Activated CD8-positive, alpha-beta T cell treated with anti-CD3 and anti-CD28 coated beads, Interleukin-2, amount 10 ng/mL, durations not matched to agents 7 days and 5 days (primary cell): ENCODE measurements at places on chromosomes 7 and 10. TPM values are rescaled to one million over a fixed set of nuclear protein-coding genes. Genes with fewer than 3 reads are reported as not detected.

NPY4R2 gene
- total RNA-seq = not detected

DNA sequence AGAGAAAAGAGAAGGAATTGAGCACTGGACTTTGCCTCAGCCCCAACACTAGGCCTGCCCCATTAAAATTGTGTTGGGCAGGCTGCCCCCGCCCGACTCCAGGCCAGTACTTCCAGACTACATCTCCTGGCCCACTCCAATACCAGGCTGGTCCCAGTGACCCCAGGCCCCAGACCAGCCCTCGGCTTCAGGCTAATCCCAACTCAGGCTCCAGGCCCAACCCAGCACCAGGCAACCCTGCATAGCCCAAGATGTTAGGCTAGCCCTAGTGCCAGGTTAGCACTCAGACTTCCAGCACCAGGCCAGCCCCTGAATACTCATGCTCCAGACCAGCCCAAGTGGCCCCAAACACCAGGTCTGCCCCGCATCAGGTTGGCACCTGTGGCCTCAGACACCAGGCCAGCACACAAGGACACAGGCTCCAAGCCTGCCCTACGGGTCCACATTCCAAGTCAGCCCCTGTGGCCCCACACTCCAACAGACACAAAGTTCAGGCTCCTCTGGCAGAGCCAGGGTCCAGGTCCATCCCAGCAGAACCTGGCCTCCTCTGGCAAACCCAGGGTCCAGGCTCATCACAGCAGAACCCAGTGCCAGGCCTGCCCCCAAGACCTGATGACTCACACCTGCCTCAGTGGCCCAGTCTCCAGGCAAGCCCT is 20.3 kb downstream of the COG5 start:
- peaks cover 54% of the 10 kb centered on the region for H3K36me3 ChIP-seq
- no peak overlapping the region for H3K4me3 ChIP-seq
- no peak overlapping the region for H3K27ac ChIP-seq
- H3K4me1 ChIP-seq = no peaks in the 10 kb centered on the region
- no peak for DNase-seq

DNA sequence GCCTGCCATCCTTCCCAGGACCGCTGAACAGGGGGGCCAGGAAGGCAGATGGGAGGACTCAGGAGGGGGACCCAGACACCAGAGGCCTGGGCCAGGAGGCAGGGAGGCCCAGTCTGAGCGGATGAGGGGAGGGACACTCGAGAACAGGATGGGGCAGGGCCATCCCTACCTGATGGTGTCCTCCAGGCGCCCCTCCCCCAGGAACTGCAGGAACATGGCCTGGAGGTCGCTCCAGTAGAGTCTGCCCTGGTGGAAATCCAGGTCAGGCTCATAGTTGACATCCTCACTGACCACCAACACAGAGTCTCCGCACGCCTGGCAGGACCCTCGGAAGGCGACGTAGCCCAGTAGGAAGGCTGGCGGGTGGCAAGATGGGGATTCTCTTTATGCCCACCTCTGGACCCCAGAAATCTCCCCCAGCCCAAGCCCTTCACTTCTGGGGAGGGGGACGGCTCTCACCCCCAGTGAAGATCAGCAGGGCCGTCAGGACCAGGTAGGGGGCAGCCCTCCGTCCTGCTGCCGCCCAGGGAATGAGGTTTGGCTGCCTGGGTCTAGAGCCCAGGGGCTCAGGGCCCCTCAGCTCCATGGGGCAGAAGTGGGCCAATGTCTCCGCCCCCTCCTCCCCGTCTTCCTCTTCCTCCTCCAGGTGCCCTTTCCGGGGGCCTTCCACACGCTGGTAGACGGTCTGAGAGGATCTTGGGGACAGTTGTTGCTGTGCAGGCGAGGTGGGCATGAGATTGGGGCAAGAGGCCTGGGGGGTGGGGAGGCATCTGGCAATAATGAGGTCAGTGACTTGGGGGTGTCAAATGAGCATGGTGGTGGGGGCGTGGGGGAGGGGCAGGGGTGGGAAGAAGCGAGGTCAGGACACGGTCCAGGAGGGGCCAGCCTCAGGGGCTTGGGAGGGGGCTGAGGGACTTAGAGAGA is 573 bp downstream of the TFR2 start:
- no peak overlapping the region for H3K27ac ChIP-seq
- peaks cover 3% of the 10 kb centered on the region for H3K27me3 ChIP-seq
- H3K4me1 ChIP-seq = peaks cover 2% of the 10 kb centered on the region
- no peak for DNase-seq
- H3K4me3 ChIP-seq = no peak overlapping the region

PNLIPRP1 gene
- not detected for total RNA-seq

DNA sequence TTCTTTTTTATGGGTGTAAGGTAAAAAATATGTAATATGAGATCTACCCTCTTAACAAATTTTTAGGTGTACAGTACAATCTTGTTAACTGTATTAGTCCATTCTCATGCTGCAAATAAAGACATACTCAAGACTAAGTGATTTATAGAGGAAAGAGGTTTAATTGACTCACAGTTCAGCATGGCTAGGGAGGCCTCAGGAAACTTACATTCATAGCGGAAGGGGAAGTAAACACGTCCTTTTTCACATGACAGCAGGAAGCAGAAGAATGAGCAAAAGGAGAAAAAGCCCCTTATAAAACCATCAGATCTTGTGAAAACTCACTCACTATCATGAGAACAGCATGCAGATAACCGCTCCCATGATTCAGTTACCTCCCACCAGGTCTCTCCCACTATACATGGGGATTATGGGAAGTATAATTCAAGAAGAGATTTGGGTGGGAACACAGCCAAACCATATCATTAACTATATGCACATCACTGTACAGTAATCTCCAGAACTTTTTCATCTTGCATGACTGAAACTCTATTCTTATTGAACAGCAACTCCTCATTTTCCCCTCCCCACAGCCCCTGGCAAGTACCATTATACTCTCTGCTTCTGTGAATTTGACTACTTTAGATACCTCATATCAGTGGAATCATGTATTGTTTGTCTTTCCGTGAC is 127.4 kb downstream of the WNT2 start:
- no peaks in the 10 kb centered on the region for H3K27me3 ChIP-seq
- no peak overlapping the region for H3K27ac ChIP-seq
- no peak for DNase-seq
- no peaks in the 10 kb centered on the region for H3K4me1 ChIP-seq
- no peak overlapping the region for H3K4me3 ChIP-seq

DNA sequence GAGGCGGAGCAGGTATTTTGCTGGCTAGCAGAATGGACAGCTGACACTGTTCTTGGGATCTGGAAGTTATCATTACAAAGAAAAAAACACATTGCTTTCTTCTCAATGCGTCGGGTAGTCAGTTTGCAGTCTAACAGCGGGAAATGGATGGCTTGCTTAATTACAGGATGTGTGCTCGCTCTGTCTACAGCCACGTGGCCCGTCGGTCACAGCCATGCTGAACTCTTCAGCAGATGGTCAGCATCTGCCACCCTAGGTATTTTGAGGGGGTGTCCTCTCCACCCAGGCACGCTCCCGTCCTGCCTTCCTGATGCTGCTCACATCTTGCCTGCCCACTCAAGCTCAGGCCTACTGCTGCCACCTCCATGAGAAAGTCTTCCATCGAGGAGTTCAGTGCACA is 20.4 kb upstream of the INMT start:
- H3K36me3 ChIP-seq = no peaks in the 10 kb centered on the region
- H3K27ac ChIP-seq = no peak overlapping the region
- peaks cover 49% of the 10 kb centered on the region for H3K4me1 ChIP-seq
- no peaks in the 10 kb centered on the region for H3K27me3 ChIP-seq

- H3K36me3 ChIP-seq = peaks cover 2% of the 10 kb centered on the region
- H3K4me3 ChIP-seq = no peak overlapping the region
- DNase-seq = no peak
- H3K4me1 ChIP-seq = peaks cover 4% of the 10 kb centered on the region
These were observed 106.7 kb downstream of the CUX1 start for GRCh38 chr7:101924171-101924570.

DNA sequence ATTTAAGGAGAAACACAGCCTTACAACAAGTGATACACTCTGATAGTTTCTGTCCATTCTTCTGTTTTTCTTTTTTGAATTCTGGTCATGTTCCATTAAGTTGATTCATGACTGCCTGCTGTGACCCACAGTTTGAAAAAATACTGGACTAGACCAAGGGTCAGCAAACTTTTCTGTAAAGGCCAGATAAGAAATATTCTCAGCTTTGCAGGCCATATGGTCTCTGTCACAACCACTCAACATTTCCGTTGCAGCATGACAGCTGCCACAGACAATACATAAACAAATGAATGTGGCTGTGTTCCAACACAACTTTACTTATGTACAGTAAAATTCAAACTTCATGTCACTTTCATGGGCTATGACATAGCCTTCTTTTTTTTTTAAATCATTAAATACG is 156.7 kb downstream of the PLXNA4 start:
- H3K36me3 ChIP-seq = peaks cover 56% of the 10 kb centered on the region
- no peak for DNase-seq
- H3K4me1 ChIP-seq = peaks cover 27% of the 10 kb centered on the region
- peaks cover 19% of the 10 kb centered on the region for H3K27me3 ChIP-seq
- H3K4me3 ChIP-seq = no peak overlapping the region
- H3K27ac ChIP-seq = no peak overlapping the region

SRRM3 gene
- total RNA-seq = not detected

PPP1R17 gene
- total RNA-seq = not detected
